Activated T-helper 1 cell treated with anti-CD3 and anti-CD28 coated beads, Interleukin-2, amount 50 U/mL, for 16 hours (primary cell): ENCODE measurements at places on chromosomes 13 and 19.

- no peak for DNase-seq
Observed at GRCh38 chr13:28579322-28579721, 79.6 kb upstream of the POMP start.

DNA sequence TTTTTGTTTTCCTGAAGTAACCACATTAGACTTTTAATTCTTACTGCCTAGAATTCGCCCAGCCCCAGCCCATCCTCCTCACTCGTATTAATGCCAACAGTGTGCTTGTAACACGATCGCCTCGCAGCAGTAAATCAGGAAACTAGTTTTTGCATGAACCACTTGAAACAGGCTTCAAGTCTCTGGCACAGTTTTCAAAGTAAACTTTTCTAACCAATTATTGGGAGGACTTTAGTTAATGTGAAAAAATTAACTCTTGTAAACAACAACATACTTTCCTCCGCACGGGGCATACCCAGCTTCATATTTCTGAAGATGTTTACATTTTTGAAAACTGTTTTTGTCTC, 39.2 kb downstream of the TNFRSF19 start:
- DNase-seq: no peak

GRCh38 chr19:39160889-39161672, 35.5 kb downstream of the PAK4 start:
- DNase-seq: no peak

- no peak for DNase-seq
Observed at GRCh38 chr13:106513025-106513983, 22.2 kb downstream of the EFNB2 start.

GRCh38 chr19:3721887-3722442, 13.8 kb downstream of the TJP3 start:
- no peak for DNase-seq

DNA sequence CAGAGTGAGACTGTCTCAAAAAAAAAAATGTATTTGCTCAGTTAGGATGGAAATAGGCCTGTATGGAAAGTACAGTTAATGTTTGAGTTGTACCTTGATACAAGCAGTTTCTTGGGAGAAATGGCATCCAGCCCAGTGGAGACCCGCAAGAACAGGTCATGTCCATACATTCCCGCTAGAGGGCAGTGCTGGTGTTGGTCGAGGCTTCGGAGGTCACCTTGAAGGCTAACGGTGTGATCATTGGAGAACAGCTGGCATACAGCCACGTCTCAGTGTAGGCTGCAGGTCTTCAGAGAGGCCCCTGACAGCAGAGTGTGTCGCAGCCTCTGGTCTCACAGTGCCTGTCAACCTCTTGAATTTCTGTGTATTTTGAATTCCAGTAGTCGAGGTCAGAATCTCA, 7.5 kb downstream of the ZNF610 start:
- DNase-seq: peak; percentile 21

DNA sequence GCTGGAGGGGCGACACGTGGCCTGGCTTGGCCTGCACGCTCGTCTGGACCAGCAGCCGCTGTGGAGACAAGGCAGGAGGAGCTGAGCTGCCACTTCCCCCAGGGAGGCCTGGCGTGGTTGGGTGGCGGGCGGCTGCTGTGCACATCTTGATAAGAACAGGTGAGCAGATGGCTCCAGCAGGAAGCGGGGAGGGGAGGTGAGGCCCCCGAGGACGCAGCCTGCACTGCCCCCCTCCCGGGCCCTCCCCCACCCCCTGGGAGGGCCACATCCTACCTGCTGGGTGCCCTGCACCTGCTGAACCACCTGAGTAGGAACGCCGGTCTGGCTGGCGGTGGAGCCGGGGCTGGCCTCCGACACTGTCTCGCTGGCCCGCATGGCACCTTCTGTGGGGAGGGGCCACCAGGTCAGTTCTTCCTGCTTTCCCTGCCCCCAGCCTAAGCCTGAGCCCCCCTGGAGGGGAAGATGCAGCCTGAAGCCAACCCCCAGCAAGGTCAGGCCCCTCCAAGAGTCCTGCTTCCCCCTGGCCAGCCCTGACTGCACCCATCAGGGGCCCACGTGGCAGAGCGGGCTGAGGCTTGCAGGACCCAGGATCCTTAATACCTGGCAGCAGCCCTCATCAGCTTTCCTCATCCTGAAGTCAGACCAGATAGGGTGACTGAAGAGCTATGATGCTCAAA, 22.8 kb downstream of the RFX1 start:
- DNase-seq: no peak
